ENCODE measurements at places on chromosomes 6 and 20.

GRCh38 chr6:122718616-122719015, 60.9 kb upstream of the FABP7 start:
- DNase-seq, result no peak

GRCh38 chr6:26502626-26503025, 2.5 kb downstream of the BTN1A1 start:
- DNase-seq, result no peak

- no peak for DNase-seq
Observed at GRCh38 chr20:51510936-51511605, 31.4 kb downstream of the NFATC2 start.

DNA sequence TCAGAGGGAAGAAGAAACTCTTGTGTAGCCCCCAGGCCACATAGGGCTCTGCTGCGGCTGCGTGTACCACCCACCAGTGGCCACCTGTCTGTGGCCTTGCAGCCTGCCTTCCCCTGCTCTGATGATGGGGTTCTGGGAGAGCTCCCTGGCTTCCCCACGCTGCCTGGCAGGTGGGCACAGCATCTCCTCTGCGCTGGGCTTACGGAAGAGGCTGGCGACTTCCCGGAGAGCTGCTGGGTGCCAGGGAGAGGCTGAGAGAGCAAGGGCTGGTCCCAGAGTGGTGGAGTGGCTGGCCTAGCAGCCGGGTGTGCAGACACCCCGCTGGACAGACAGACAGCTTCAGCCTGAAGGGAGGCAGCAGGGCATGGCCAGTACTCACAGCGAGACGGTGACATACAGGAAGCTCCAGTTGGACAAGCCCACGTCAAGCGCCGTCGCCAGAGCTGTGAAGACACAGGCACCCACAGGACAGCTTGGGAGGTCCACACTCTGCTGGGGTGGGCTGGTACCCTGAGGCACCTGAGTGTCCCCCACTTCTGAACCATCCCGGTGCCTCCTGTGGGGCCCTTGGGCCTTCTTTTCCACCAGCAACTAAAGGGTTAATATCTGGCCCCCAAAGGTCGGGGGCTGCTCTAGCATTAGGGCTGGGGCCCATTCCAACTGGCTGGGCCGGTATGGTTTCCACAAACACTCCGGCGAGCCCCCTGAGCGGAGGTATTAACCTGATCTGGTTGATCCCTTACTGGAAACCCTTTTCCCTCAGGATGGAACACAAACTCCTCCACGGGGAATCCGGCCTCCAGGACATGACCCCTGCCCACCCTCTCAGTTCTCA, 48.1 kb upstream of the CDH22 start:
- no peak for DNase-seq
